ENCODE measurements at places on chromosomes 6 and 20. TPM values are rescaled to one million over a fixed set of nuclear protein-coding genes. Genes with fewer than 3 reads are reported as not detected.

MYMX gene
- total RNA-seq: not detected

PRICKLE4 gene
- total RNA-seq: 0.44 TPM

SAMD5 gene
- 0.85 TPM for total RNA-seq

TMEM14B gene
- 161 TPM for total RNA-seq

ADGRB3 gene
- not detected for total RNA-seq

SLPI gene
- total RNA-seq: 14.6 TPM

WFDC10B gene
- not detected for total RNA-seq

ALDH8A1 gene
- 0.40 TPM for total RNA-seq

OR12D3 gene
- not detected for total RNA-seq

PROKR2 gene
- not detected for total RNA-seq

HACE1 gene
- total RNA-seq: 2.5 TPM

HBS1L gene
- total RNA-seq: 28.9 TPM

KIAA1755 gene
- 0.14 TPM for total RNA-seq

SMPDL3A gene
- 2.5 TPM for total RNA-seq

OR2H1 gene
- not detected for total RNA-seq

TRIM15 gene
- not detected for total RNA-seq

CLIC5 gene
- total RNA-seq: not detected

NRN1 gene
- 0.79 TPM for total RNA-seq

HSPA12B gene
- total RNA-seq: 0.48 TPM

SKIC2 gene
- total RNA-seq: 24.4 TPM

LRRC73 gene
- total RNA-seq: 1.2 TPM
